ENCODE measurements at places on chromosomes 2 and 18.

- no peak for DNase-seq
These were observed 95.1 kb downstream of the SPTBN1 start for GRCh38 chr2:54551123-54551756.

DNA sequence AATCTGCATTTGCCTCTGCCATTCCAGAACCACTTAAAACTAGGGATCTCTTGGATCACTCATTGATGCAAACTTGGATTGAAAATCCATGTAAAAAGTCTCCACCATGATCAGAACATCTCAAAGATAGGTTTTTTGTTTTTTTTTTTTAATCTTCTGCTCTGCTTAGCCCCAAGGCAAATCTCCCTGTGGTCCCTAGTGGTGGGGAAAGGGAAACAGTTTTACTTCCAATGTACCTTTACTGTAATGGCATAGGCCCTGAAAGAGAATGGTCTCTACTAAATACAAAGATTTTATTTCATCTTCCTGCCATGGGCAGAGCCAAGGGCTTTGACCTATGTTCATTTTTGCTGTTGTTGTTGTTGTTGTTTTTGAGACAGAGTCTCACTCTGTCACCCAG, 78.4 kb downstream of the KANSL1L start:
- no peak for DNase-seq

GRCh38 chr2:209663656-209664055, 108.0 kb upstream of the UNC80 start:
- no peak for DNase-seq

DNA sequence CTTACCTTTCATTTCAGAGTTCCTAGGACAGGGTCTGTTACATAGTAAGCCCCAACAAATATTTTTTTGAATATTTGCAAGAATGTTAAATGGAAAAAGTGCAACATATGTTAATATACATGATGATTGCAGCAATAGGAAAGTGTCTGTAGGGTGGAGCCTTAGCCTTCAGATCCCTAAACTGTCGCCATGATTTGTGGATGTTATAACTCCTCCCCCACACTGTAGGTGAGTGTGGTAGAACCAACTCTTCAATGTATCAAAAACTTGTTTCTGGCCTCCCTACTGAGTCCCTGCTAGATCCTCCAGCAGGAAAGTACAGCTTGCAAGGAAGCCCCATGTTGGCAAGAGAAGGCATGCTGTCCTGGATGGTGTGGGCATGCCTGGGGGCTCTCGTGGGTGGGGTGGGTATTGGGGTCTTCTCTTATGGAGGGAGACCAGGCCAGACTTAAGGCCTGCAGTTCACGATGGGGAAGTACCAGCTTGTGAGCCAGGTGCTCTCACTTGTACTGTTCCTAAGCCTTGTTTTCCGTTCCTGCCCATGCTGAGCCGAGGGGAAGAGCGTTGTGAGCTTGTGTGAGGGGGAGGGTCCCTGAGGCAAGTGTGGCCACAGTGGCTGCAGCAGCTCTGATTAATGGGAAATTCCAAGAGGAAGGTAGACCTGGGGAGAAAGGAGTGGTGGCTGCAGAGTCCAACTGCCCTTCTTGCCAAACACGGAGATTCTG, 11.4 kb downstream of the FHOD3 start:
- no peak for DNase-seq

GRCh38 chr2:148887350-148888002, 12.4 kb downstream of the KIF5C start:
- DNase-seq = no peak

- peak; percentile 59 for DNase-seq
These were observed 133.1 kb downstream of the NFATC1 start for GRCh38 chr18:79528846-79529245.

- no peak for DNase-seq
These were observed 83.7 kb upstream of the RBM44 start for GRCh38 chr2:237714690-237715458.

GRCh38 chr2:201255408-201256033, 4.8 kb upstream of the CASP8 start:
- no peak for DNase-seq

GRCh38 chr2:14713248-14713647, 80.7 kb downstream of the LRATD1 start:
- DNase-seq = no peak

GRCh38 chr2:45388541-45389100, 222.4 kb downstream of the SRBD1 start:
- DNase-seq = no peak

- DNase-seq = no peak
These were observed 427.9 kb upstream of the HNRNPA3 start for GRCh38 chr2:176784633-176785200.

DNA sequence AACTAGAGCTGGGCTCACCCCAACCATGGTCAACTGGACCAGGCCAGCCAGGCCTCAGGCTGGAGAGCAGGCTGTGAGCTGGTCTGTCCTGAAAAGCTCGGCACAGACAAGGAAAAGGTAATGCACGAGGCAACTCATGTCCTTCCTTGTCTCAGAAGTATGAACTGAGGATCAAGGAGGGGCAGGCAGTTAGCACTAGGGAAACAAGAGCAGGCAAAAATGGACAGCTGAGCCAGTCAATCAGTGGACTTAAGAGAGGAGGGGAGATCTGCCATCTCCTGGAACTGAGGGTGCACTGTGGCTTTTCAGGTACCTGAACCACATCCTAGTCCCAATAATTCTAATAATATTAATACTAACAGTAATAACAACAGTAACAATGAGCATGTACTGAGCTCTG, 20.6 kb upstream of the WIPF1 start:
- DNase-seq = no peak

DNA sequence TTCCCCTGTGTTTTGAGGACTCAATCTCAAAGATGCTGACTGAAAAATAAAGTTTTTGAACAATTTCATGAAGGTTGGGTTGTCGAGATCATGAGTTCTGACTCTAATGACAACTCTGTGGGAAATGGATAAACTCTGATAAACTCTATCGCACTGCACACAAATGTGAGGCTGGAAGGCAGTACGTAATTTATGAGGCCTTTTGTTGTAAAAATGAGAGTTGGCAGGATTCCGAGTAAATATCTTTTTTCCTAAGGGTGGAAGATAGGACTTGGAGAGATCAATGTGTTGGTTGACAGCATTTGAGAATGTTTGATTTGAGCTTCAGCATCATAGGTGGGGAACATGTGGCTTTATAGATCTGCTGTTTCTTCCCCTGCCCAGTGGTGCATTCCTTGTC, 90.4 kb downstream of the SPTBN1 start:
- DNase-seq = no peak

DNA sequence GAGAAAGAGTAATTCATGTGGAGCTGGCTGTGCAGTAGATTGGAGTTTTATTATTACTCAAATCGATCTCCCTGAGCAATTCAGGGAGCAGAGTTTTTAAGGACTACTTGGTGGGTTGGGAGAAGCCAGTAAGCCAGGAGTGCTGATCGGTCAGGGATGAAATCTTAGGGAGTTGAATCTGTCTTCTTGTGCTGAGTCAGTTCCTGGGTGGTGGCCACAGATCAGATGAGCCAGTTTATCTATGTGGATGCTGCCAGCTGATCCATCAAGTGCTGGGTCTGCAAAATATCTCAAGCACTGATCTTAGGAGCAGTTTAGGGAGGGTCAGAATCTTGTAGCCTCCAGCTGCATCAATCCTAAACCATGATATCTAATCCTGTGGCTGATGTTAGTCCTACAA, 17.0 kb upstream of the UGT1A8 start:
- no peak for DNase-seq

- no peak for DNase-seq
These were observed 11.5 kb upstream of the CNOT11 start for GRCh38 chr2:101241158-101241557.

DNA sequence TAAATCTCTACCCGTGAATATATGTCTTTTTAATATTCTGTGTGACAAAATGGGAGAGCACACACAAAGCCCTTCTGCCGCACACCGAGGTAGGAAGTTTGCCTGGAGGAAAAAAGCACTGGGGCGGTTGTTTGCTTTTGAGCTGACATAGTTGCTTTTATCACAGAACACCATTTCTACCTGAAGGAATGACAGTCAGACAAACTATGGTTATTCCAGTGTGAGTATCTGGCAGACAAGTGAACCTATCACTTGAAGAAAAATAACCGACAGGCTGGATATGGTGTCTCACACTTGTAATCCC, 67.6 kb upstream of the SERTAD2 start:
- no peak for DNase-seq

- DNase-seq = no peak
These were observed 153.7 kb downstream of the TGIF1 start for GRCh38 chr18:3603421-3604234.

DNA sequence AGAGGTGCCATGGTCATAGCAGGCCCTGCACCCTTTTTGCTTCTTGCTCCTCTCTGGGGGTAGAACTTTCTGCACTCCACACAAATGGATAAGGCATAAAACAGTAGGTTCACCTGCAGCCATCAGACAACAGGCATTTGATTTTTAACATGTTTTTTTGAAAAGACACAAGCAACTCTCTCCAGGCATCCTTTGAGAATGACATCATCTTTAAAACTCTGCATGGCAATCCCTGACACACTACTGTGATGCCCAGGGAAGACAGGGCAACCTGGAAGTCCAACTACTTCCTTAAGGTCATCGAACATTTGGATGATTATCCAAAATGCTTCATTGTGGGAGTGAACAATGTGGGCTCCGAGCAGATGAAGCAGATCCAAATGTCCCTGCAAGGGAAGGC, 82.8 kb downstream of the SKA1 start:
- DNase-seq = no peak

- DNase-seq = no peak
These were observed 5.3 kb upstream of the PLCL1 start for GRCh38 chr2:197799068-197799467.

DNA sequence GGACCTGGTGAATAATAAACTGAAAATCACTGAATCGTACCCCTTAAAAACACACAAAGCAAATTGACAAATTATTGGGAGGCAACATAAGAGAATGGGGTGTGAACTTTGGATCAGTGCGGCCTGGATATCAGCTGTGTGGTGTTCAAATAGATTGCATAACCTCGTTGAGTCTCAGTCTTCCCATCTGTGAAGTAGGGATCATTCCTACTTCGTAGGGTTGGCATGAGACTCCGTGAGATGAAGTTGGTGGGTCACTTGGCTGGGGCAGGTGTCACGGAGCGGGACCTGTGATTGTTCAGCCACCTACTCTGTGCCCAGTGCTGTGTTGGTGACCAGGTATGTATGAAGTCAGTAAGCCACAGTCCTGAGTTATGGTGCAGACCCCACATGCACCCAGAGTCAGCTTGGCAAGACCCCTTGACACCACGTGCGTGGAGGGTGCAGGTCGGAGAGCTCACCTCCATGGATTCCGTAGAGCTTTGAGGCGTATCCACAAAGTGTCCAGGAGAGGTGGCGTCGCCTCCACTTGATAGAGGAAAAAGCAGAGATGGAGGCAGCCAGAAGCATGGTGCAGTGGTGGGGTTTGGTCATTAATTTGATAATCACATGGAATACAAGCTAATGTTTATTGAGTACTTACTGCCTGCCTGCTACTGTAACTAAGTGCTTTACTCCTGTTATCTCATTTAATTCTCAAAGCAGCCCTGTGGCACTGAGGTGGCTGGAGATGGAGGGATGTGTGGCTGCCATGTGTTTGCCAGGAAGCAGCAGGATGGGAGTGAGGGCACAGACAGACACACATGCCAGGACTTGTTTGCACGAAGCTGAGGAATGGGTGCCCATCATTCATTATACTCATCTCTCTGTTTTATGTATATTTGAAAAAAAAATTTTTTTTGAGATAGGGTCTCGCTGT, 35.8 kb downstream of the HPCAL1 start:
- DNase-seq = no peak

DNA sequence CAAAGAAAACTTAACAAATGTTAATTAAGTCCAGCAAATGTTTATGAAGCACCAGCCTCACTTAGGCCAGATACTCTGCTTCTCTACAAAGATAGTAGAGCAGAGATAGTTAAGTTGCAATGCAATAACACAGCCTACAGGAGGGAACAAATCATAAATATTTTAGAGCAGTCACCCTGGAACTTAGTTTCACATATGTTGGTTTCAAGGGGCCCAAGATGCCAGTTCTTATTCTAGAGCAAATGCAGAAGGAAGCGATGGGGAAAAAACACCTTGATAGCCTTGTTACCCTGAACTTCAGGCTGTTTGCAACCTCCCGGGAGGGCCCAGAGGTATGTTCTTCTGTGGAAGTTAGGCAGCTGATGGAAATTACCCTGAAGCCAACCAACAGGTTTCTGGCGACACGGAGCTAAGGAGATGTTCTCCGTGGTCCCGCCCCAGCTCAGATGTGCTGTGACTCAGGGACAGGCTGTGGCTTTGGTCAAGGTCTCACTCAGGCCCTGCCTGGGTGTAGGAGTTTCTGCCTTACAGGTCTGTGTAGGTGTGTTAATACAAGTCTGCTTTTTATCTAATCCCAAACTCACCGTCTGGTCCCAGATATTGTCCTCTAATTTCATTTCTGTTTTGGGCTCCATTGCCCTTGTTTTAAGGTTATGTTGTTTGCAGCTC, 3.8 kb downstream of the CTIF start:
- no peak for DNase-seq

- DNase-seq = no peak
These were observed 1010.0 kb upstream of the CELF4 start for GRCh38 chr18:38575648-38576047.

DNA sequence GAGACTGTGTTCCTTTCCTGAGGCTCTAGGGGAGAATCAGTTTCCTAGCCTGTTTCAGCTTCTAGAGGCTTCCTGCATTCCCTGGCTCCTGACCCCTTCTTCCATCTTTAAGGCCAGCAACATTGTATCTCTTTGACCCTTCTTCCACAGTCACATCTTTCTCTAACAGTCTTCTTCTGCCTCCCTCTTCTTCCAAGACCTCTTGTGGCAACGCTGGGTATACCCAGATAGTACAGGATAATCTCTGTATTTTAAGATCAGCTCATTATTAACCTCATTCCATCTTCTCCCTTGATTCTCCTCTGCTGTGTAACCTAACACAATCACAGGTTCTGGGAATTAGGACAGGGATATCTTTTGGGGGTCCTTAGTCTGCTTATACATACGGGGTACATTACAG, 8.9 kb upstream of the MYL12A start:
- no peak for DNase-seq

DNA sequence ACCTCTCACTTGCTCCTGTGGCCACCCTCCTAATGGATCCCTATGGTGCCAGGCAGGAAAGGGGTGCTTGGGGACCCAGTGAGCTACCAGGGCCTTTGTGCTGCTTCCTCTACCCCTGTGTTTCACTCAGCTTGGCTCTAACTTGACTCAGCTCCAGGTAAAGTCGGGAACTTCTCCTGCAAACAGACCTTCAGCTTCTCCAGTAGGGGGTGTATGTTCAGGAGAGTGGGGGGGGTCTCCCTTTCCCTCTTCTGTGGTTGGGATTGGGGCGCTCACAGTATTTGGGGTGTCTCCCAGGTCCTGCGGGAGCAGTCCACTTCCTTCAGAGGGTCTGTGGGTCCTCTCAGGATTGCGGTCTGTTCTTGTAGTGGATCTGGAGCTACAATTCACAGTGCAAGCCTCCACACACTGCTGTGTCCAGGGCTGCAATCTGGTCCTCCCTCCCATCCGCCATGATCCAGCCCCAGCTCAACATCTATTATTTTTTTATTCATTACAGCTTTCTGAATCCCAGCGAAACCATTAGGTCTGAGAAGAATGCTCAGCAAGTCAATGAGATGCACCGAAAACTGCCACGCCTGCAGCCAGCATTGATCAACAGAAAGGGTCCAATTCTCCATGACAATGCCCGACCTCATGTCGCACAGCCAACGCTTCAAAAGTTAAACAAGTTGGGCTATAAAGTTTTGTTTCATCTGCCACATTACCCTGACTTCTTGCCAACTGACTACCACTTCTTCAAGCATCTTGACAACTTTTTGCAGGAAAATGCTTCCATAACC, 26.4 kb upstream of the SAP130 start:
- no peak for DNase-seq
